GM12864 (cell line): ENCODE measurements at places on chromosomes 12 and 14.

DNA sequence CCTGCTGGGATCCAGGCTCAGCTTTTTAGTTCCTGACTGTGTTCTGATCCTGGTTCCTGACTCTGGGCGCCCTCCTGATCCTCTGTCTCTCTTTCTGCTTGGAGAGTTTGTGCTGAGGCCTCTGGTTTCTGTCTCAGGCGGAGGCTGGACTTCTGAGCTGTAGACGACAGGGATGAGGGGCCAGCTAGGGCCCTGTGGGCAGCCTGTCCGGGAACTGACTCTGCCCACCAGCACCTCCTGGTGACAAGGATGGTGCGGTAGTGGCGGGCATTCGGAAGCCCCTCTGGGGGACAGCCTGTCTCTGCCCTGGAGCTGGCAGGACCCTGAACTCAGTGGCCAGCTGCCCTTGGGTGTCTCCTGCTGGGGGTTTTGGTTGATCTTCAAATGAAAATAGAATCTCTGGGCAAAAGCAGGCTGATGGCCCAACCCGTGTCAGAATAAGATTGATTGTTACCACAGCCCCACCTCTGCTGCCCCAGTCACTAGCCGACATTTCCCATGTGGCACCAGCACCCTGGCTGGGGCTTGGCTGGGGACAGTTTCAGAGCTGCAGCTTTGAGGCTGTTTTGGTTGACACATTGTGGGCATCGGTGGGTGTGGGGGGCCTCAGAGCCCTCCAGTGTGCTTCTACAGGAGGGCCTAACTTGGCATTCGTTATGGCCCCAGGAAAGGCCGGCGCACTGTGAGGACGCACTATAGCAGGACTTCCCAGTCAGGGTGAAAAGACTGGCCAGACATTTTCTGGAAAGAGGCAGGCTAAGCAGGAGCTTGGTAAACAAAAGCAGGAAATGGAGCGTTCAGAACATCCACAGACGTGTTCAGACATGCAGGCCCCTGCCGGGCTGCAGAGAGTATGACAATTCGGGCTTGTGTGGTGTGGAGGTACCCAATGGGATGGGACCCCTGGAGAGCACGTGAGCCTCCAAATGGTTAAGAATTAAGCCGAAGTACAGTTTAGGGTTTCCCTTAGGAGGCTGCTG, 16.2 kb downstream of the KRT80 start:
- no peak for DNase-seq

- DNase-seq: no peak
Measured at GRCh38 chr12:60832290-60832689, 1236.5 kb downstream of the SLC16A7 start.

DNA sequence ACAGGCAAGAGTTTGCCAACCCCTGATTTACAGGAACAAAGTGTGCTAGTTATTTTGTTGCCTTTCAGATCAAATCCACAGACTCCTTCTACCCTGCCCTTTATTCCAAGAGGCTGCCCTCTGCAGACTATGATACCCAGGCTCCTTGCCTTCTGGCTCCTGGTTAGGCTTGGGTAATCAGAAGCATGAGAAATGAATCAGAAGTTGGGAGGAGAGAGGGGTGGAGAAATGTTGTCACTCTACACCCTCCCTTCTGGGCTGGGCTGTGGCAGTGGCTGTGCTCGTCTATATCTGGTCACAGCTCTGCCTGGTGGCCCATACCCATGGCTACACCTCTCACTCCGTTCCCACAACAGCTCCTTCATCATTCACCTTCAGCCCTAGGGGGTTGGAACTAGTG, 204.6 kb upstream of the PLXNC1 start:
- no peak for DNase-seq

DNA sequence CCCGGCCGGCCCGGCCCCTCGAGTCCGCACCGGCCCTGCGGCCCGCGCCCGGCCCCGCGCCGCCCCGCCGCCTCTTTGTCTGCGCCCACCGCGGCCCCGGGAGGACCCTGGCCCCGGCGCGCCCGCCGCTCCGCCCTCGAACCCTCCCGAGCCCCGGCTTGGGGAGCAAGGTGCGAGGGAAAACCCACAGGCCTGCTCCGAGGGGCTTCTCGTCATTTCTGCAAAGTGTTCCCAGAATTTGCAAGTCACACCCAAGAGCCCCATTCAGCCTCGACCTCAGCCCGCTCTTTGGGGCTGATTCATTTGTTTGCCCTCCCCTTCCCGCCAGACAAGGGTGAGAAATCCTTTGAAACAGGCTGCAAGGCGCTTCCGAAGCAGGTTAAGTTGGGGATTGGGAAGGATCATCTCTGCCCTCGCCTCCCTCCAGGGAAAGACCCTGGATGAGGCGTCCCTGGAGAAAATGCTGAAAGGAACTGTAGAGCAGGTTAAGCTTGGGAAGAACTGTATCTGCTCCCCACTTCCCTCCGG, 325 bp upstream of the CLIP1 start:
- DNase-seq: no peak

GRCh38 chr12:4421590-4422031, 24.0 kb downstream of the FGF6 start:
- no peak for DNase-seq

- DNase-seq: no peak
Measured at GRCh38 chr12:119770146-119770545, 102.2 kb downstream of the PRKAB1 start.
